ENCODE measurements at places on chromosomes 2 and 18.
A peak's percentile ranks its signal among the peaks of the same experiment; 100 is the strongest.

DNA sequence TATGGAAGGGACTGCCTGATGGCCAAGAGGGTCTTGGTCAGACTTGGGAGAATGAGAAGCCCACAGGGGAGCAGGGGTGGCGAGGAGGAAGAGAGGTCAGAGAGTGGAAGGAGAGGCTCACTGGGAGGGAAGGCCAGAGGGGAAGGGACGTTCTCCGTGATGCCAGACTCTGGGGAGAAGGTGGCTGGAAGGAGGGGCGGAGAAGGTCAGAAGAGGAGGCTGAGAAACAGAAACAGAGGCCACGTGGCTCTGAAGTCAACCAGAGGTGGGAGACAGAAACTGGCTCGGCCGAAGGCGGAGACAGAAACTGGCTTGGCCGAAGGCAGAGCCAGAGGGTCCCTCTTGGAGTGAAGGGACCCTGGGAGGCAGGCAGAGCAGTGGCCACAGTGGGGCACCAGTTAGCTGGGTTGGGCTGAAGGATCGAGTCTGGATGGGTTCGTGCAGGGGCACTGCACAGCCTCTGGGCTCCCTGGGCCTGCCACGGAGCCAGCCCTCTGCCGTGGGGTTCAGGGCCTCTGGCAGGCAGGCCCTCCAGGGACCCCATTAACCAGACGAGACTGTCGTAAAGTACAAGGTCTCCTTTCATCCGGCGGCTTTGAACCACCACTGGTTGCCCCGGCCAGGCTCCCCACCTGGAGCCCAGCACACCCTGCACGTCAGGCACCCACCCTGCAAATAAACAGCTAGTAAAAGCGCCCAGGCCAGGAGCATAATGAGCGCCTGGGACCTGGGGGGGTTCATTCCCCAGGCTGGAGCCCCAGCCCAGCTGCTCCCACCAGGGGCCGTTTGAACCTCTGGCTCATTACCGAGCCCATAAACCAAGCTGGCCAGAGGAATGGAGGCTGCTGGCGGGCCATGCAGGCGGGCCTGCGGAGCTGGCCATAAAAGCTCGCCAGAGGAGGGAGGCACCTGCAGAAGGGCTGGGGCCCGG is 218.8 kb downstream of the DYSF start:
- DNase-seq = no peak

DNA sequence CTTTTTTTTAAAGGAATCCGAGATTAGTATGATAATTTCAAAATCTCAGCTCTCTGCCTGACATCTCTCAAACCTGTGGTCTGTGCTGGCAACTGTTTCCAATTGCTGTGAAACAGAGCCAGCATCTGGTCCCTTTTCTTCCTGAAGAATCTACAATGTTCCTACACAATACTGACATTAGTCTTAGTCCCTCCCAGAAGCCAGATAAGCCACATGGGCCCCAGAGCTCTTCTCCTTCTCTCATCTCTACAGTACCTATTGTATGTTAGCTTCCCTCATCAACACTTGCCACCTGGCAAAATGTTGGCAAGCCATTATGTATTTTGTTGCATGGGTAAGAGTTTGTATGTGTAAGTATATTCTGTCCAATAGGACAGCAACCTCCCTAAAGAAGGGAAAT is 62.9 kb upstream of the CDKL4 start:
- no peak for DNase-seq

DNA sequence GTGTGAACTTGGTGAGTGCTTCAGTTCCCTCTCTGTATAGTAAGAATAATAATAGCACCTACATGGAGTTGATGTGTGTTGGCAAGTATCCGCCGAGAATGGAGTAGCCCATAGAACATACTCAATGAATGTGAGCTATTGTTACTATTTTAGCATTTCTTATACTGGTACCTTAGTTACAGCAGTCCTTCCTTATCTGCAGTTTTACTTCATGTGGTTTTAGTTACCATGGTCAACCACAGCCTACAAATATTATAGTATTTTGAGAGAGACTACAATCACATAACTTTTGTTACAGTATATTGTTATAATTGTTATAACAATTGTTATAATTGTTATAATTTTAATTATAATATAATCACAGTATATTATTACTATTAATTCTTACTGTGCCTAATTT is 152.5 kb upstream of the RASGRP3 start:
- DNase-seq = no peak

GRCh38 chr2:40173276-40173675 is 278.6 kb downstream of the SLC8A1 start:
- DNase-seq = no peak

DNA sequence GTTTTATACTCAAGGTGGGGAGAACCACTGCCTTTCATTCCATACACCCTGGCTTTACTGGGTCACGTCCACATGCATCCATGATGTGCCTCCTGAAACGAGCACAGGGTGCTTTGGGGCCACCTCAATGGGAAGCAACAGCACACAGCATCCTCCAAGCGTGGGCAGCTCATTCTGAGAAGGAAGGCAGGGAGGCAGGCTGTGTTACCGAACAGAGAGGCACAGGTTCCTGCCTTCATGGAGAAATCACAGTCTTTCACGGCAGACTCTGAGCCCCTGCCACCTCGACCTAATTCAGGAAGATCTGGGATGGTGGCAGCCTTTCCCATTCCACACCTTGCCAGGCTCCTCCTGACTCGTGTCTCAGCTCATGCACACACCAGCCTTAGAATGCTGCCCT is 130.1 kb downstream of the GBX2 start:
- DNase-seq = no peak

- no peak for DNase-seq
These were observed 344.8 kb downstream of the ERBB4 start for GRCh38 chr2:212193803-212194202.

GRCh38 chr2:168184681-168185513 is 62.5 kb downstream of the STK39 start:
- DNase-seq = no peak

DNA sequence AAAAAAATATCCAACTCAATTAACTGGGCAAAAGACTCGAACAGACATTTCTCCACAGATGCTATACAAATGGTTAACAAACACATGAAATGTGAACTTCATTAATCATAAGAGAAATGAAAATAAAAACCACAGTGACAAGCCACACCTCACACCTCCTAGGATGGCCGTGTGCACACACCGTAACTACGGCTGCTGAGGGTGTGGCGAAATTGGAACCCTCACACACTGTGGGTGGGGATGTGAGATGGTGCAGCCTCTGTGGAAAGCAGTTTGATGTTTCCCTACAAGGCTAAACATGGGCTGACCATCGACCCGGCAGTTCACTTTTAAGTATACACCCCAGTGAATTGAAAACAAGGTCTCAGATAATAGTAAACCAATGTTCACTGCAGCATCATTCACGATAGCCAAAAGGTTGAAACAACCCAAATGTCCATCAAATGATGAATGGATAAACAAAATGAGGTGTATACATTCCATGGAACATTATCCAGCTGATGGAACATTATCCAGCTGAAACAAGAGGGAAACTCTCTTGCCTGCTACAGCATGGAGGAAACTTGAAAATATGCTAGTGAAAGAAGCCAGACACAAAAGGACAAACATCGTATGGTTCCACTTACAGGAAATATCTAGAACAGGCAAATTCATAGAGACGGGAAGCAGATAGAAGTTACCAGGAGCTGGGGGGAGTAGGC is 32.2 kb downstream of the ZAP70 start:
- no peak for DNase-seq

DNA sequence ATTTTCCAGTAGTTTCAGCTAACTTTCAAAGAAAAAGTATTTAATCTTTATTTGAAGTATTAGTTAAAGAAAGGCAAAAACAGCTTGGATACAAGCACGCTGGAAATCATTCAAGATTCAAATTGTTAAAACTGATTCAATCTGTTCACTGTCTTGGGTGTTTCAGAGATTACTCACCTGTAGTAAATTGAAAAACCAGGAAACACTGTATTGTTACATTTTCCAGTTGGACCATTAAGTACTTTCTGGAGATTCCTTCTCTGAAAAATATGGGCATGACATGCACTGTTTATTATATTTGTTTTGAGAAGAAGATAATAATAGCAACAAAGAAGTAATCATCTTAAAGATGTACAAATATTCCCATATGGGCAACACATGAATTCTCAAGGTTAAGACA is 196.1 kb downstream of the UBE2E3 start:
- DNase-seq = no peak

DNA sequence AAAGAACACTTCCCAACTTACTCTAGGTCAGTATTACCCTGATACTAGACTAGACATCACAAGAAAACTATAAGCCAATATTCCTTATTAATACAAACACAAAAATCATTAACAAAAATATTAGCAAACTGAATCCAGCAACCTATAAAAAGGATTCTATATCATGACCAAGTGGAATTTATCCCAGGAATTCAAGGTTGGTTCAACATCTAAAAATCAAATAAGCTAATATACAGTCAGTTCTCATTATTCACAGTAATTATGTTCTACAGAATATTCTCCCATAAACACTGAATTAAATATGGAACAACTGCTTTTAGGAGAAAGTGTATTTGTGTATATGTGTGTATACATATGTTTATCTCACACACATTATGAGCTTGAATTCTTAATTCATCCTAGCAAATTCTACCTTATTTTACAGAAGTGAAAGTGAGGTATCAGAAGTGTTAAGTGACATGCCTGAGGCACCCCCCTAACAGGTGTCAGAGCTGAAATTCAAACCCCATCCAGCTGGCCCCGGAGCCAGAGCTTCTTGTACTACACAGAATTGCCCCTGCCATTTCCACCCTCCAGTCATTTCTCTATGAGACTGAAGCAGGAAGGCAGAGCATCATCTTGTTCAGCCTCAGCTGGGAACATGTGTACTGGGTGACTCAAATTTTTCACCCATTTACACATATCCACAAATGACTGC is 77.8 kb downstream of the MALT1 start:
- no peak for DNase-seq

DNA sequence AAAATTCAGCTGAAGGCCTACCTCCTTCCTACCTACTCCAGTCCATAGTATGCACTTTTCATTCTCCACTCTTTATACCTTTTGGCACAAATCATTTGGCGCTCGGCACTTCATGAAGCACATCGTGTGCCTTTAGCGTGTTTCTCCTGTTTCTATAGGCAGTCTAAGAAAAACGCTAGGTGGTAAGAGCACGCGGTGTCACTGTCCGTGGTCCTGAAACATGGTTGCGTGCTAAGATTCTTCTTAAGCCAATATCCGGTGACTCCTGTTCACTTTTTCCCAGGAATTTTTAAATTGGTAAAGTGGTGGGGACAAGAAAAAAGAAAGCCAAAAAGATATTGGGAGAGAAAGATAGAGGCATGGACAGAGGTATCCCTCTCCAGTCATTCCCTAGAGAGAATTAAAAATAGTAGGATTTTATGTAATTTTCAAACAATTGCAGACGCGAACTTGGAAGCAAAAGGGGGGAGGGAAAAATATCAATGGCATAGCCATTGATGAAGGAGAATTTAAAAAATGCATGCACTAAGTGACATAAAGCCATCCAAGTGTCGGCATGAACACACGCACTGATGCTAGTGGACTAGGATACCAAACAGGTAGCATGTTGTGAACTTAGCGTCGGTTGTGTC is 1.4 kb upstream of the CTNNA2 start:
- no peak for DNase-seq

GRCh38 chr2:88582030-88582429 is 45.2 kb downstream of the EIF2AK3 start:
- DNase-seq = no peak

GRCh38 chr2:226483143-226483542 is 316.5 kb downstream of the IRS1 start:
- DNase-seq = no peak

DNA sequence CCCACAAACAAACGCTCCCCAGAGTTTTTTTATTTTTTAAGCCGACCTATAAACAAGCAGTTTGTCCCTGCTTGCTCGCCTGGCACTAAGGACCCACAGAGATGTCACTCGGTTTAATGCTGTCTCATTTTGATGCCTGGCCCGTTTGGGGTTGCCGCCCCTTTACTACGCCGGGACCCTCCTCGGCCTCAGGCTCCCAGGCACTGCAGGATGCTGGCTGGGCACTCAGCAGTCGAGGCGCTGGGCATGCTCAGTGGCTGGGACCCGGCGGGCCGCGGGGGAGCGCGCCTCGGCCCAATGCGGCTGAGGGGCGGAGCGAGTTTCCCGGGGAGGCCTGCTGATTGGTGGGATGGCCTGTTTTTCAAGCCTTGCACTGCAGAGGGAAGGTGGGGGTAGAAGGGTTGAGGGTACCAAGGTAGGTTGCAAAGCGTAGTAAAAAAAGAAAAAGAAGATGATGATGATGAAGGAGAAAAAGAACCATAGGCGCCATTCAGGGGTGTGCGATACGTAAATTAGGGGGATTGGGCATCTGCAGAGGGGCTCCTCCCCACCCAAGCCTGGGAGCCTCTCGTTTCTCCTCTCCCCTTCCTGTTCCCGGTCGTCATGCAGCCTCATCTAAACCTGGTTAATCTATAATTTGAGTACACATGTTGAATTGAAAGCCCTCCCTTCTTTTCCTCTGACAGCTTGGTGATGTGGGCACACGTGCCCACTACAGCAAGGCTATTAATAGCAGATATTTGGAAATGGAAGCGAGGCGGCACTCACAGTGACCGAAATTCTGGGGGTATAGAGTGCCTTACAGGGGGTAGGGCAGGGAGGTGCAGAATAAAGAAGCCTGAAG is 1.5 kb upstream of the IRS1 start:
- peak; percentile 90 for DNase-seq

- DNase-seq = no peak
These were observed 187.8 kb downstream of the KCNJ3 start for GRCh38 chr2:154886316-154886715.

GRCh38 chr2:195456771-195457170 is 200.3 kb upstream of the SLC39A10 start:
- DNase-seq = no peak

DNA sequence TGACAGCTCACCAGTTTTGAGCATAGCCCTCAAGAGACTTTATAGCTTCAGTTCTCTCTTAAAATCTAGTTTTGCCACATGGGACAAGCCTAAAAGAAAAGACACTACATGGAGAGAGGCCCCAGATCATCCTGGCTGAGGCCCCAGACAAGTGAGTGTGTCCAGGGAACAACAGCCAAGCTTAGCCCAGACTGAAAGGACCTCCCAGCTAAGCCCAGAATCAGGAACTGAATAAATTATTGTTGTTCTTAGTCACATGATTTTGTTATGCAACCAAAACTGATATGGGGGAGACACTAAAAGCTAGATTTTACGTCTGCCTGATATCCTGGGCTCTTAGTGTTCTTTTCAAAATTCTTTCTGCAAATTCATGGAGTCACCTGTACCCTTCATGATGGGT is 29.3 kb upstream of the LBH start:
- DNase-seq = no peak
